H4 (cell line): ENCODE measurements at places on chromosomes 3 and 15.

- DNase-seq, result no peak
Measured at GRCh38 chr3:155158346-155159037, 78.4 kb downstream of the MME start.

GRCh38 chr3:123372686-123373473 is 76.0 kb downstream of the ADCY5 start:
- no peak for DNase-seq

- peak; percentile 63 for DNase-seq
Measured at GRCh38 chr3:195905970-195906864, 2.1 kb downstream of the TNK2 start.

DNA sequence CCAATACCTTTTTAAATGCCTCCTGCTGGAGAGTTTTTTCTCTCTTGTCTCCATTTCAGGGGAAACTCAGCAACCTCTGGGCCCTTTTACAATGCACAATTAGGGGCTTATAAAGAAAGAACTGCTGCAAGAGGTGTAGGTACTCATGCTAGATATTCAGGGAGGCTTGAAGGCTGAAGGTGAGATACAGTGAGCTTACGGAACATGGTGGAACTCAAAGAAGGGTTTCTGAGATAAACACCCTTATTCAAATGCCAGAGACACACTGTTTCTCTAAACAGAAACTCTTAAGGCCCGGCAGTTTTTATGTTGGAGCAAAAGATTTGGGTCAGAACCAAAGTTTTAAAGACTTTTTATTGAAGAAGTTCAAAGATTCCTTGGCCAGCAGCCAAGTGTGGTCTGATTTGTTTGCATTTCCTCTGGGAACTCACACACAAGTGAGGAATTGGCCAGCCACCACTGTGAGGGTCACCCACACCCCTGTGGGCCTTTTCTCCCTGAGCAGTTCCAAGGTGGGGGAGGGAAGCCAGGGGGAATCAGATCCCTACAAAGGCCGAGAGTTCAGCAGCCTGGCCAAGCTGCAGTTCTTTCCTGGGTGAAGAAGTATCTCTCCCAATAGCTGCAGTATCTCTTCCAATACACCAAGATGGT is 47.8 kb downstream of the TNFAIP8L3 start:
- DNase-seq, result no peak

GRCh38 chr15:82043130-82043673 is 2.6 kb downstream of the MEX3B start:
- no peak for DNase-seq

- DNase-seq, result no peak
Measured at GRCh38 chr15:67865766-67866165, 25.9 kb upstream of the RNU6-1 start.
